ENCODE measurements at places on chromosomes 12 and 14.

GRCh38 chr12:52682381-52682660, 2.1 kb upstream of the KRT1 start:
- no peak for DNase-seq

- no peak for DNase-seq
Observed at GRCh38 chr14:70995211-70995610, 88.0 kb downstream of the PCNX1 start.

DNA sequence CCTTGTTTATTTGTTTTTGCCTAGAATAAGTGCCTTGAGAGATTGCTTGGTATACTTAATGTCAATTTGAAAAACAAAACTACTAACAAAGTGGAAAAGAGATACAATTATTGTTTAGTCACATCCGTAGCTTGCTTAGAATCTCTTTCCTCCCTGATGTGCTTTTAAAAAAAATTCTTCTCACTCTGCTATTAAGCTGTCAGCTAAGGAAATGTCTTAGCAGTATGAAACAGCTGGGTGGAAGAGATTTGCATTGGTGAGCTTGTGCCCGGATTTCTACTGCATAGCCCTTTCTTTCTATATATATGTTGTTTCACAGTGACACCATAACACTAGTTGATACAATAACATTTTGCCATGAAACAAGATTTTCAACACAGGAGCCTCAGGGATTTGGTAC, 229.4 kb upstream of the RGS6 start:
- DNase-seq = no peak

- DNase-seq = no peak
Observed at GRCh38 chr14:104184911-104185499, 46.6 kb downstream of the KIF26A start.

DNA sequence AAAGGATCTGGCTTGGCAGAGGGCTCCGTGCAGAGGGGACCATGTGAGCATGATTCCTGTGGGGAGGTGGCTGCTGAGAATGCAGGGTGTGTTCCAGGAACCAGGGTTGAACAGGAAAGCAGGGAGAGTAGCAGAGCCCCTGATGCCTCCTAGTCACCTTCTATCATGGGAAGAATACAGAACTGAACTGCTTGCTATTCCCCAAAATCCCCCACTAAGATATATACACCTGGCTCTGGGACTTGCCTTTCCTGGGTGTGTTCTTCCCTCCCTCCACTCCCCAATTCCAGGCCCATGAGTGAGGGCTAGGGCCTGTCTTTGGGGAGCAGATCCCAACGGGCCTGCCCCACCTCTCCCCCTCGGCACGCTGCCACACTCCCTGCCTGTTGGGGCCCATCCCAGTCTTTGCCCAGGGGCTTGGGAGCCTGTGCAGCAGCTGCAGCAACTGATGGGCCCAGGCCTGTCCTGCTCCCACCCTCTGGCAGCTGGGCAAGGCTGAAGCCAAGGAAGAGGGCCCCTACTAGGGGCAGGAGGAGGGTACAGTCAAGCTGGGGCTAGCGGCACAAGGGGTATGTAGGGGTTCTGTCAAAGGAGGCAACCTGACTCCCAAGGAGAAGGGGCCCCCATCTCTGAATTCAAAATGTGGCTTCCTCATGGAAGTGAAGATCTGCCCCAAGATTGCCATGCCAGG, 3.2 kb downstream of the AJUBA start:
- no peak for DNase-seq

DNA sequence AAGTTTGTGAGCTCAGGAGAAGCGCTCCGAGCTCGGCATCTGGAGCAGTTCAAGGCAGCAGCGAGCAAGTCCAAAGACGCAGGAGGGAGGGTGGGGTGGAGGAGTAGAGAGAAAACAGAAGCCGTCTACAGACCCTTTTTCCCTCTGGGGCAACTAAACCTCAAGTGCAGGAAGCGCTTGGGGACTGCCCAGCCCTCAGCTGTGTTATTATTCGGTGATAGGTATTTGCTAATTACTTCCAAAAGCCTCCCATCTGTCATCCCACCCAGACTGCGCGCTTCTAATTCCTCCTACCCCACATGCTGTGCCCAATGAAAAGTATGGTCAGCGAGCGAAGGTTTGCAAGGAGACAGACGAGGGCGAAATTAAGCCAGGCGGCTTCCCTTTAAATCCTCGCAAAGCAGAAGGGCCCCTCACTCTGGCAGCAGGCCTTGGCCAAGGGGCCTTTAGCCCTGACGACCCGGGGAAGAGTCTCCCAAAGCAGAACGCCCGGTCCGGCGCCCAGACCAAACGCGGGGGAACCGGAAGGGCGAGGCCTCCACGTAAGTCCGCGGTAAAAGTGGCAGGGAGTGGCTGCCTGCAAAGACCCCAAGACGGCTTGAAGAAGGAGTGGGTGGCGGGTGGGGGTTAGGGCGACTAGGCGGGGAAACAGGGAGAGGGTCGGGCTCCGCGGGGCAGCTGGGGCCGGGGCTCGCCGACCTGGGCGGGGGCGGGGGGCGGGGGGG, 507 bp upstream of the CD9 start:
- no peak for DNase-seq

Data from activated CD4-positive, alpha-beta T cell treated with anti-CD3 and anti-CD28 coated beads, Interleukin-2, amount 50 U/mL, for 4 hours (primary cell).